Kidney epithelial cell (primary cell): ENCODE measurements at places on chromosomes 12 and 14. TPM values are rescaled to one million over a fixed set of nuclear protein-coding genes. Genes with fewer than 3 reads are reported as not detected.

Gene TESPA1
- total RNA-seq = not detected in 2 replicates

Gene GPR162
- total RNA-seq = 0.21 and 0.75 TPM in 2 replicates

Gene C12orf54
- total RNA-seq = not detected in 2 replicates

Gene SMCO2
- 0.58 and 1.5 TPM in 2 replicates for total RNA-seq

Gene SIX4
- total RNA-seq = 11.1 and 11.7 TPM in 2 replicates

Gene RNASE2
- not detected in 2 replicates for total RNA-seq

Gene OTUB2
- total RNA-seq = 6.4 and 8.3 TPM in 2 replicates

Gene TTC9
- total RNA-seq = 16.5 and 18.1 TPM in 2 replicates

Gene IQSEC3
- total RNA-seq = 1.0 and 4.0 TPM in 2 replicates

Gene PDE3A
- total RNA-seq = 1.4 and 1.8 TPM in 2 replicates

Gene CCDC38
- total RNA-seq = 0.07 TPM in 1 of 2 replicates, not detected in the other

Gene CCDC177
- under 0.01 and 0.13 TPM in 2 replicates for total RNA-seq

Gene TSPAN9
- total RNA-seq = 17.7 and 18.5 TPM in 2 replicates

Gene IKZF4
- 5.7 and 5.8 TPM in 2 replicates for total RNA-seq

Gene PIWIL1
- 0.08 and 0.27 TPM in 2 replicates for total RNA-seq

Gene SDR9C7
- not detected in 2 replicates for total RNA-seq

Gene FANCM
- total RNA-seq = 1.4 and 4.6 TPM in 2 replicates

Gene RPL36AL
- total RNA-seq = 168 and 258 TPM in 2 replicates

Gene RNFT2
- 8.4 and 16.3 TPM in 2 replicates for total RNA-seq

Gene BEGAIN
- total RNA-seq = 3.2 and 9.3 TPM in 2 replicates

Gene PAX9
- total RNA-seq = 0.13 TPM in 1 of 2 replicates, not detected in the other

Gene TAS2R20
- total RNA-seq = 0.41 and 1.0 TPM in 2 replicates

Gene GYS2
- not detected in 2 replicates for total RNA-seq

Gene ZDHHC22
- 0.21 TPM in 1 of 2 replicates, not detected in the other for total RNA-seq
